C1 segment of cervical spinal cord (tissue), 14 donors: ENCODE measurements at places on chromosomes 3 and 15.

DNA sequence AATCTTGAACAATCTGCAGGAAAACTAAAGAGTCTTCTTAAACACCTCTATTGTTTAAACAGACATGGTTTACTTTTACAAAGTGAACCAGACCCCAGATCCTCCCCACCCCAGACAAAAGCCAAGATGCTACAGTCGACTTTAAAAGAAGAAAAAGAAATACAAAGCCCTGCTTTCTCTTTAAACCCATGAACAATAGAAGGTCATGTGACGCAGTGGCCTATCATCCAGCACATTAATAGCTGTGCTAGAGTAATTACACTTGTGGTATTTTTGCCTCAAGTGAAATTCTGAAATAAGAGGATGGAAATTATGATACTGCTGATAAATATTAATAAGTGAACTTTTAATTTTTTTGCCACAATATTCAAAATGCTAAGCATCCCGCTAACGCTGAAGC lies 613.4 kb downstream of the FOXP1 start:
- no peak for DNase-seq

DNA sequence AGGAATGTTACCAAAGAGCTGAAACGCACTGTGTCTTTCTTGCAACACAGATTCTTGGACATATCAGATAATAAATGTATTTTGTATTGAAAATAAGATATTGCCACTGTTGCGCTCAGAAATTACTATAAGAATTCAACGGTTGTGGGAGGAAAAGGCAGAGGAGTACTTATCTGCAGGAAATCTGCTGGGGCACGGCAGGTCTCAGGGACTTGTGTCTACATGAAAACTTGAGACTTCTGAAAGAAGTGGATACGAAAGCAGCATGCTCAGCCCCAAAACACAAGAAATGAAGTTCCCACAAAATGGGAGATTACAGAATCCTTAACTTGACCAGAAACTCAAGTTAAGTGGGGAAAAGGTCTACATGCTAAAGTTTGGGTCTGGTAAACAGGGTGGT lies 86.5 kb downstream of the IGSF11 start:
- no peak for DNase-seq

DNA sequence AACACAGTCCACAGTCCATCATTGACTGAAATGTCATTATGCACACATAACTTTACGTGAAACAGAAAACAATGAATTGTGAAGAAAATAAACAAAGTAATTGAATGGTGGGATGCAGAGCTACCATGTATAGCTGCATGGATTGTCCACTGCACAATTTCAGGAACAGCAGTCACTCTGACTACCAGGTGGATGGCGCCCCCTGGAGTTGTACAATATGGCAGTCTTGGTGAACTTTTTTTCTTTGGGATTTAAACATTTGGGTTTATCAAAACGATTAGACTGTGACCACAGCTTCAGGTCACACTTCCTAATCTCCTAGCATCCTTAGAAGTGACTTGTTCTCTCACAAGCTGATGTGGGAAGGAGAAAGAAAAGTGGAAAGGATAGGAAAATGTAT lies 48.9 kb upstream of the TCF12 start:
- DNase-seq = no peak

- DNase-seq = no peak
These were observed 12.2 kb downstream of the PROS1 start for GRCh38 chr3:93961489-93961888.

- DNase-seq = no peak
These were observed 337.2 kb upstream of the DNAJC19 start for GRCh38 chr3:181326637-181327223.

- no peak for DNase-seq
These were observed 96.4 kb downstream of the ANO10 start for GRCh38 chr3:43525386-43525785.

GRCh38 chr15:61033940-61034677 lies 195.0 kb downstream of the RORA start:
- DNase-seq = no peak

- DNase-seq = no peak
These were observed 321.8 kb downstream of the CTNNB1 start for GRCh38 chr3:41521010-41521655.

GRCh38 chr15:99495430-99496301 lies 70.1 kb upstream of the MEF2A start:
- no peak for DNase-seq

- DNase-seq = no peak
These were observed 24.4 kb downstream of the LSM3 start for GRCh38 chr3:14202874-14203520.

DNA sequence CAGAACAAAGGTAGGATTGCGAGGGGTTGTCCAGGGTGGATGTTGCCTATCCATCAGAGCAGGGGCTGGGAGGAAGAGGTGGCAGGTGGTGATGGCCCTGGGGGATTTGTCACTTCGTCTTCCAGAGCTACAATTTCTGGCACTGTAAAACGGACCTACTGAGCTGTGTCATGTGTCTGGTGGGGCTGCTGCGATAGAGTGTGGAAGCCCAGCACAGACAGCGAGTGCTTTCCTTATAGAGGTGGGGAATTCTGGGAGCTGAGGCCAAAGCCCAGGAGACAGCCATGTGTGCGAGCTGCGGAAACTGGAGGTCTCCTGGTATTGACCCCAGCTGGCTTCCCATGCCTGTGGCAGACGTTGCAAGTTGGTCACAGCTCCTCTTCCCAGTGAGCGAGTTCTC lies 61.2 kb upstream of the SEC22A start:
- no peak for DNase-seq

DNA sequence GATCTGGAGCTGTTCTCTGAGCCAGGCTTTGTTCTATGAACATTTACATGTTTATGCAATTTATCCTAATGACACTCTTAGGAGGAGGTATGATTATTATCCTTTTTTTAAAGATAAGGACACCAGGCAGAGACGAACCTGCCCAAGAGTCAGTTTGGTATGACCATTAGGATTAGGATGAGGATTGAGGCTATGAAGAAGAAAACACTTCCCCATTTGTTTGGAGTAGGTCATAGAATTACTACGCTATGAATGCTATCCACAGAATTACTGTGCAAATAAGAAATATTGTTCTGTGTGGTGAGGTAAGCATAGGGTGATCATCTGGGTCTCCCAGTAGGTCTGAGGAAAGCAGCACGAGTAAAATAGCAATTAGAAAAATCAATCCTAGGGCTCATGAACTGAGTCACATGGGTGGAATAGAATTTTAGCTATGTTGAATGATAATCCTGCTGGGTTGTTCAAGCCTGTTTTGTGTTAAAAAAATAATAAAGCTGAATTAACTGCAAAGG lies 23.9 kb downstream of the EIF4E3 start:
- DNase-seq = no peak

- peak; percentile 12 for DNase-seq
These were observed 20.5 kb upstream of the MINDY4B start for GRCh38 chr3:150925751-150926201.

GRCh38 chr3:183296944-183297343 lies 43.9 kb downstream of the B3GNT5 start:
- no peak for DNase-seq

- DNase-seq = no peak
These were observed 7.1 kb downstream of the ELL3 start for GRCh38 chr15:43769584-43770228.

DNA sequence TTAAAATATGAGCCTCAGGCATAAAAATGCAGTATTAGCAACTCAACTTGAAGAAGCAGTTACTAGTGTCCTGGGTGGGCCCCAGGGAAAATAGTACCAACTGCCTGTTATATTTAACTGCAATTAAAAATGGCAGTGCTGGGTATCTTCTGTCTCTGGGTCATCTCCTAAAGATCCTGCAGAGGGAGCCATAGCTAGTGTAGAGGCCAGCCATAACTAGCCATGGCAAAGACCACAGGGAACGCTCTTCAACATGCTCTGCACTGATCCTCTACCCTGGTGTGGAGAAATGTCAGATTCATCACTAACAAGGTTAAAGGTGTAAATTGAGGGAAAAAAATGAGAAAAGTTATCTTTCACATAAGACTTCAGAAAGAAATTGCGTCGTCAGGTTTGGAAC lies 181.3 kb downstream of the SNRPN start:
- no peak for DNase-seq

GRCh38 chr3:129365296-129366136 lies 62.9 kb downstream of the EFCAB12 start:
- DNase-seq = no peak

- DNase-seq = no peak
These were observed 8.7 kb downstream of the IMPG2 start for GRCh38 chr3:101311676-101312075.

GRCh38 chr3:69696367-69696766 lies 42.9 kb upstream of the MITF start:
- no peak for DNase-seq

DNA sequence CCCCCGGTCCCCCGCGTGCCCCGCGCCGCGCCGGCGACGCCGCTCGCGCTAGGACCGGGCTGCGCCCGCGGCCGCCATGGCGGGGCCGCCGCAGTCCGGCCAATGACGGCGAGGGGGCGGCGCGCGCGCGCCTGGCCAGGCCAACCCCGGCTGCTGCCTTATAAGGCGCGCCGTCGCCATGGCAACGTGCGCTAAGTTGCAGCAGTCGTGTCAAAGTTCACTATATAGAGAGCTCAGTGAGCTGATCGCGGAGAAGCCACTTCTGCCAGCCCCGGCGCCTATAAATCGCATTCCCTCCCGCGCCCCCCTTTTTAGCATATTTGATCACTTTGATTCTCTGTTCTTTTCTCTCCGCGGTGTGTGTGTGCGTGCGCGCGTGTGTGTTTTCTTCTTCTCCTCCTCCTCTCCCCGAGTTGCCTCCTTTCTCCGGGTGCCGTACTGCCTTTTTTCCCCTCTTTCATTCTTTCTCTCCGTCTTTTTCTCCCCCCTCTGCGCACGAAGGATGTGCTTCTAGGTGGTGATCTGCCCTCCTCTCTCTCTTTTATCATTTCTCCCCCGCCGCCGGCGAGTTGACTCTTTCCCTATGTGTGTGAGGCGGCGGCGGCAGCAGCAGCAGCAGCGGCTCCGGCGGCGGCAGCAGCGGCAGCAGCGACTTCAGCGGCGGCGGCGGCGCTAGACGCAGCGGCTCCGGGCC lies at the start of gene NR2F2:
NR2F2 (plus strand) TSS at position 251 of the 694 bp plus-strand sequence. CDS start 1,406 bp downstream, outside the sequence.
- peak; percentile 64 for DNase-seq

- DNase-seq = no peak
These were observed 15.8 kb upstream of the ARHGEF26 start for GRCh38 chr3:154105218-154105975.

GRCh38 chr3:10761583-10761982 lies 54.4 kb upstream of the SLC6A11 start:
- no peak for DNase-seq

GRCh38 chr3:188083011-188083410 lies 70.9 kb upstream of the LPP start:
- no peak for DNase-seq

- DNase-seq = no peak
These were observed 75.1 kb downstream of the MOBP start for GRCh38 chr3:39542588-39542988.

DNA sequence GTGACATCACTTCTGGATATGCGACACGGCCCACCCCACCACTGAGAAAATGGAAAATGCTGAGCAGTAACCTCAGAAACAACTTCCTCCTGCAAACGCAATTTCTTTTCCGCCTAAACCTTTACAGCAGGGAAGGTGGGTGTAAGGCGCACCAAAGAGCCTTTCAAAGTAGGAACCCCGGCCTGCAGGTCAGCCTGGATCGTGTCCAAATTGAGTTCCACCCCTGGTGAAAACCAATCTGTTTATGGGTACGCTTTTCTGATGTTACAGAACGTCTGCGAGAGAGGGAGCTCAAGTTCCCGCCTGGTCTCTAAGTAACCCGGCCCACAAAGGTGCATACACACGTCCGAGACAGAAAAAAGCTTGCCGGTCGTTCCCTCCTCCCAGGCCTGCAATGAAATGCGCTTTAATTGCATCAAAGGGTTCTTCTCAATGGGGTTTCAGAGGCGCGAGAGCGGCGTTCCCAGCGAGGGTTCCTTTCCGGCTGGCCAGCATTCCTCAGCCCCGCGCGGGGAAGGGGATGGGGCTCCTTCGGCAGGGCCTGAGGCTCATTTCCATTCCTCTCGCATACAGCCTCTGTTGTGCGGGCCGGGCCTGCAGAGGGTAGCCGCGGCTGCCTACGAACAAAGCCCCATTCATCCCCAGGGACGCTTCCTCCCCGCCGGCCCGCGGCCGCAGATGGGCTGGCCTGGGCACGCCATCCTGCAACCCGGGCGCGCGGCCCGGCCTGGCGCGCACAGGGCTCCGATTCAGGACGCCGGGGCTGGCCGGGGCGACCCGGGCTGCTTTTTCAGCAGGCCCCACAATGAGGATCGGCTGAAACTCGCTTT lies 138.1 kb downstream of the TMCO5A start:
- DNase-seq = peak; percentile 83

- DNase-seq = no peak
These were observed 294.9 kb upstream of the ZNF385D start for GRCh38 chr3:22045882-22046281.

- no peak for DNase-seq
These were observed 25.2 kb downstream of the CYFIP1 start for GRCh38 chr15:22954798-22955543.

GRCh38 chr3:188739511-188739910 lies 432.3 kb upstream of the TPRG1 start:
- no peak for DNase-seq

- DNase-seq = peak; percentile 4
These were observed 186.7 kb downstream of the NSUN3 start for GRCh38 chr3:94249491-94250079.
